Hematopoietic multipotent progenitor cell treated with erythropoietin and hydrocortisone succinate and interleukin-3 and kit ligand, for 17 days (in vitro differentiated cells): ENCODE measurements at places on chromosomes 1 and 21.

DNA sequence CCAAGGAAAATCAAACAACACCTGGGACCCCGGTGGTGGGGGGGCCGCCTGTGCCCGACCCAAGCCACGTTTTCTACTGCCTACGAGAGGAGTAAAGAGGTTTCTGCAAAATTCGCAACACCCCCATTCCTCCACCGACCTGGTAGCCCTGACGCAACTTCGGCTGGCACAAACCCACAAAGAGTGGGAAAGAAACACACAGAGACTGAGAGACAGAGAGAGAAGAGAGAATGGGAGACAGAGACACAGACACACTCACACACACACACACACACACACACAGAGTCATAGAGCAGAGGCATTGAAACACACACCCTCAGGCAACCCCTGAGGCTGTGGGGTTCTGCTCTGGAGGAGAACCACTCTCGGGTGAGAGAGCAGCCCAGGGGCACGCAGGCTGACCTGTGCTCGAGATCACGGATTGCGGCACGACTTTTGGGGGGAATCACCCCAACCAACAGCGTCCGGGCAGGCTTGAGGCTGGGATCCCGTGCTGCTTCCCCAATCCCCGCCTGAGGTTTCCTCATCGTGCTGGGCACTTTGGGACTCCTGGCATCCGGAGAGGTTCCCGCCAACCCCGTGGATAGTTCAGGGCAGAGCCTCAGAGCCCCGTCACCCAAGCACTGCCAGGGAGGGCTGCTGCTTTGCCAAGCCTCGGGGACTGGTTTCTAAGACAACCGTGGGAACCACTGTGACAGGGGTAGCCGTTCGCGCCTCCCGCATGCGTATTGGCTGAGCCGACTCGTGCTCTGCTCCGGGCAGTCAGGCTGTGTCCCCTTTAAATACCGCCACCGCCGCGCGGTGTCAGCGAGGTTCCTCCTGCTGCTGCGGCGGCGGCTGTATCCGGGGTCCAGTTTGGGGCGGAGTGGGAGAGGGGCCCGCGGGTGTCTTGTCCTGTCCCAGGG, 682.4 kb upstream of the TPTE start:
- peak; percentile 1 for DNase-seq

- no peak for DNase-seq
These were observed 19.9 kb downstream of the SGIP1 start for GRCh38 chr1:66553846-66554245.

- no peak for DNase-seq
These were observed 7.2 kb downstream of the VANGL1 start for GRCh38 chr1:115648717-115649691.

DNA sequence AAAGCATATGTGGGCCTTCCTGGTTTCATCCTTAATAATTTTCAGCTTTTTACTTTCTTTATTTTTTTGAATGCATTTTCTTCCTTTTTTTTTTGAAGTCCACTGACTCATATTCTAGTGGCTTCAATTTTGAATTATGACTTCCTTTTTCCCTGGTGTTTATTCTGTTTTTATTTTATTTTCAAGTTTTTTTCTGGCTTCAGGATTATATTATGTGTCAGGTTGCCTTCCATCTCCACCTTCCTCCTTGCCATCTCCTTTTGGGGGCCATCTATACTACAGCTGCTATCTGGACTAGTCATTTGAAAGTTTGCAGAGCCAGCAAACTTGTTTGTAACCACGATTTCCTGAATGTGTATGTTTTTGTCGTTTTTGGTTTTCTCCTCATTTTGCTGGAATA, 117.6 kb downstream of the LEPR start:
- no peak for DNase-seq

DNA sequence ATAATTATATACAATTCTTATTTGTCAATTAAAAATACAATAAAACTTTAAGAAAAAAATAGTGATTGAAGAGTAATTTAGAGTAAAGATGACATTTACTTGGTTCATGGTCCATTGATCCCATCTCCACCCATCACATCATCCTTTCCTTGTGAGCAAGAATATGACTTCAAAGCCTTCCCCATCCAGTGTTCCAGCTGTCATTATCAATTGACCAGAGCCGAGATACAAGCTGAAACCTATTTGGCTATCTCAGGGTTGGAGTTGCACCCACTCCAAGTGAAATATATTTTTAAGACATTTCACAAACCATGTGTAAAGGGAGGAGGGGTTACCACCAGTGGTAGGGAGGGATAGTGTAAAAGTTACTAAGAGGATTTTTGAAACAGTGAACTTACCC, 428.9 kb upstream of the C1orf87 start:
- no peak for DNase-seq

- no peak for DNase-seq
These were observed 3.0 kb upstream of the ATP1B1 start for GRCh38 chr1:169103480-169103893.

DNA sequence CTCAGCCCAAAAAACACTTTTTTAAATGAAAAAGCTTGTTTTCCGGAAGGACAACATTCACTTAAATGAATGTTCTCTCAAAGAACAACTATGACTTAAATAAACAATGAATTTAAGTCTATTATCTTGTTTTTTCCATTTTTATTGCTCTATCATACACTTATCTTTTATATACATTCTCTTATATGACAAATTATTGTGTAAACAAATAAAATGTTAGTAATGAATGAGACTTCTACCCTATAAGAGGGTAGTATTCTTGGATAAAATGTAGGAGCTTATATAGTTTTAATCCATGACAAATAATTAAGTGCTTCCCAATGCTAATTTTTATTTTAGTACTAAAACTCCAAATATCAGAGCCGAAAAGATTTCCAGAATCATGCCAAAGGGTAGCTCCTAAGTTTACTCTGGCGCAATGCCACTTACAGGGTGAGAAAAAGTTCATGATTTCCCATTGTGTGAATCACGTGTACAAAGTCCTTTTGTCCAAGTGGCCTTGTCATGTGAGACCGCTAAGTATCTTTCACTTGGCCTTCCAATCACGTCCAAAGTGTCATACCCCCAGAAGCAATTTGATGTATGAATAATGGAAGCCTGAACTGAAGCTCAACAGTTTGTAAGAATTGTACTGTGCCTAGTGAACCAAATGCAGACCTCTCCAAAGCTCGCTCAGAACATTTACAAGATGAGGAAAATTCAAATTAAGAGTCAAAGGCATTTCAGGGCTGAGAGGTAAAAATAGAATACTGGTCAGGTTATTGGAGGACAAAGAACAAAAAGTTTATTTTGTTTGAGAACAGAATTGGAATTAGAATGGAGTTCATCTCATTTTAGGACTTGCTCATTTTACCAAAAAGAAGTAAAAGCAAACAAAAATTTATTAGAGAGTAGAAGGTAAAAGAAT, 56.6 kb upstream of the C1orf21 start:
- no peak for DNase-seq

DNA sequence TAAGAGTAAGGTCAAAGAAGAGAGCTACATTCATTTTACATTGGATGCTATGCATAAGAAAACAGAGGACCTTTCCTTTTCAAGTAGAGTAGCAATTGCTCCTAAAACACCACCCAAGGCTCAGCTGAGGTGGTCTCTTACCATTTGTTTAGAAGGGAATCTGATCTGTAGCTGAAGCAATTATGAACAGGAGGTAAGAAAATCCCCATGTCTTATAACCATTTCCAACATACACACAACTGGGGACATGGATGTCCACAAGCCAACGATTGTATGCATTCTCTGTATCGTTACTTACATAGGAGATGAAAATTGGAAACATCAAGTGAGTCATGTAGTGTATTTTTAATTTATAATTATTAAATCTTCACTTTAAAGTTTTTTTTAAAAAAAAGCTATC, 132.0 kb downstream of the AKT3 start:
- DNase-seq, result no peak

- no peak for DNase-seq
These were observed 29.3 kb downstream of the TMEM200B start for GRCh38 chr1:29094433-29094832.

DNA sequence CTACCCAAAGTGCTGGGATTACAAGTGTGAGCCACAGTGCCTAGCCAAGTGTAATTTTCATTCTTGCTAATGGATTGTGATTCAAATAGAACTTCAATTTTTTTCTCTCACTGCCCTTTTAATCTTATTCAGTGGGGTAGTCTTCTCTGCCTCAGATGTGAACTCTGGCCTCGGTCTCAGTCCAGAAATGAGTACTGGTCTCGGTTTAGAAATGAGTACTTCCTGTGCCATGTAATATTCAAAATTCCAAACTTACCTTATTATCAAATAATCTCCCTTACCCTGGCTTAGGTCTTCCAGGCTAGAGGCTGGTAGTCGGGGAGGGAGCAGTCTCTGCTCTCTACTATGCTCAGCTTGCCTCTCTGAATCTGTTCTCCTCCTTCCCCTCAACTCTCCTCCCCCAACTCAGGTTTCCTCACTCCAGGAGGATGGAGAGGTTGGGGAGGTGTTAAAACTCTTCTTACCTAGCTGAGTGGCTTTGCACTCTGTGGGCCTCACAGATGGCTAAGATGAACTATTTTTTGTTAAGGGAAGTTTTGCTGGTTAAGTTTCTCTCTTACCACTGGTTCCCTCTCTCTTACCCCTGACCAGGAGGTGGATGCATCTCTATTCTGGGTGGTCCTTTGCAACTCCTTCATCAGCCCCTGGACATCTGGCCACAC, 4.8 kb upstream of the SLAMF9 start:
- DNase-seq, result no peak

- DNase-seq, result no peak
These were observed 421.5 kb downstream of the RWDD3 start for GRCh38 chr1:95655321-95656020.

- no peak for DNase-seq
These were observed 430.3 kb downstream of the AJAP1 start for GRCh38 chr1:5084676-5085075.

DNA sequence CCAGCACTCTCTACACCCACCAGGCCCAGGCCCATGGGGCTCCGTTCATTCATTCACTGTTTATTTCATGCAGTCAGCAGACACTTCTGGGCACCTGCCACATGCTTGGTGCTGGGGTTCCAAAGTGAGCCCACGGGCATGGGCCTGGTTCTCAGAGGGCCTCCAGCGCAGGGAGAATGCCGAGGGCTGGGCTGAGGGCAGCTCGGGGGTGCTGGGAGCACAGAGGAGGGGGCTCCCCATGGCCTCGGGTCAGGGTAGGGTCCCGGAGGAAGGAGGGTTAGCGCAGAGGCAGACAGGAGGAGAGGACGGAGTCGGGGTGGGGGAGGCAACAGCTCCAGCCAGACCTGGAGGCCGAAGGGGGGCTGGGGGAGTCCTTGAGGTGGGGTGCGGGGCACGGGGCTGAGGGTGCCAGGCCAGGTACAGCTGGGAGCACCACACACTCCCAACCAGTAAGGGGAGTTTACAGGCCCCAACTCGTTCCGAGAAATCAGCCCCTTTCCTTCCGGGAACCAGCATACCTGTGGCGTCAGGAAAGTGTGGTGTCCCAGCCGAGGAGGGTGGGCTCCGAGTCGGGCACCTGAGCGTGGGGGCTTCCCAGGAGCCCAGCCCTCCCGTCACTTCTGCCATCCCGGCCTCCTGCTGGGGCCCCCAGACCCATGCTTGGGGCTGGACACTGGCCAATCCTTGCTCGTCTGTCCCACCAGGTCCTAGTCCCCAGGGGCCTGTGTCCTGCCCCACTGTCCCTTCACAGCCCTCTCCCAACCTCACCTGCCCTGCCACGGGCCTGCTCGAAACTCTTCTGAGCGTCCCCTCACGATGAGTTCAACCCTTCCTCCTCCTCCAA, 10.8 kb downstream of the ARHGEF16 start:
- DNase-seq, result no peak

- DNase-seq, result no peak
These were observed 103.7 kb upstream of the DPT start for GRCh38 chr1:168832661-168833060.

DNA sequence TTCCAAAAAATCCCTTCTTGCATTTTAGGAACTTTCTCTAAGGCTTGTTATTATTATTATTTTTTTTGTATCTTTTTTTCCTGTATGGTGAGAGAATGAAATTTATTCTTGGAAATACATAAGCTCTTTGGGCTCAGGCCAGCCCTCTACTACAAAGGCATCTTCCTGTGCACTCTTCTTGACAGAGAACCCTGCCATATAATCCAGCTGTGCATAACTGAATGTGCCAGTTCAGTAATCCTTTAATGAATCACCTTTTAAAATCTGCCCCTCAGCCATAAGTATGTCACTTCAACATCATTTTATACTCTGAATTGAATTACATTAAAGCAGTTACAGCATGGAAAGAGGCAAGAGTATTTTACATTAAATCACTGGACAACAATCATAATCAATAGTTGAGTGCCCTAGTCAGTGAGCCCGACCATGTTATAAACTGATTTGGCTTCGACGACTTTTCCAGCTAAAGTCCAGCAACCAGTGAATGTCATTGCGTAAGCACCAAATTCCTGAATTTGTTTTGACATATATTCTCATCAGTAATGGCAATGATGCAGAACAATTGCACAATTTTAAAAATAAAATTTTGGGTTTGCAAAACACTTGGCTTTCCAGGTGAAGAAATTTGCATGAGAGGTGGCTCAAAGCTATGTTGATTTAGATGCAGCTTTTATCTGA, 59.2 kb upstream of the KCNK2 start:
- DNase-seq, result no peak

GRCh38 chr21:41678016-41678923, 88.6 kb downstream of the RIPK4 start:
- DNase-seq, result no peak

DNA sequence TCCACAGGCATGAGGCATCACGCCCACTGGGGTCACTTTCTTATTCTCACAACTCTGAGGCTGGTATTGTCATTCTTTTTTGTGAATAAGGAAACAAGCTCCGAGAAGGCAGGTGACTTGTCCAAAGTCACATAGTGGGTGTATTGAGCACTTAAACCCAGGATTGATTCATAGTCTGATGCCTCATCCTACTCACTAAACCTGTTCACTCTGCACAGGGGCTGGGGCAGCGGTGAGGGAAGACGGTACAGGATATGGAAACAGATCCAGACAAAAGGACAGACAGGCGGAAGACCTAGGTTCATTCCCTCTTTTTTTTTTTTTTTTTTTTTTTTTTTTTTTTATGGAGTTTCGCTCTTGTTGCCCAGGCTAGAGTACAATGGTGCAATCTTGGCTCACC, 56.6 kb downstream of the NKAIN1 start:
- DNase-seq, result no peak

DNA sequence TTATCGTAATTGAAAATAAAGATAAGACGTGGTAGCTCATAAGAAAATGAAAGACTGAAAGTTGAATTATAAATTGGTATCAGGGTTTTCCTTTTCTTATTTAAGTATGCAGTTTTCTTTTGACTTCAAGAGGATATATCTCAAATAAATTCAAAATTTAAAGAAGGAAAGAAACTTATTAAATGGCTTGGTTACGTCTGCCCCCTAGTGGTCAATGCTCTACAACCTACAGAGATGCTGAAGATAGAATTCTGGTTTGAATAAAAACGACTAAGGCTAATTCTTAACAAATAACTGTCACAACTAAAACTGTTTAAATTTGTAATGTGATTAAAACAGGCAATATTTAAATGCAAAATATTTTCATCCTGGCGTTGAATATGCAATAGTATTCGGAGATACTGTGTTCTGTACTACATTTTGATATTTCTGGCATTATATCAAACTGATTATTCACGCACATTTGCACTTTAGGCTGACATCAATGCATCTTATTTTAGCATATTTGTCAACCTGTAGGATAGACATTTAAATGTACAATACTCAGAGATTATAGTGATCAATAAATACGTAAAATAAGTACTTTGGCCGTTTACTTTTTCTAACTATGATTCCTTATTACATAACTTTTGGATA, 26.8 kb downstream of the IFI44 start:
- peak; percentile 44 for DNase-seq

- DNase-seq, result no peak
These were observed 54.4 kb downstream of the MAB21L3 start for GRCh38 chr1:116165572-116165971.
